ENCODE measurements at places on chromosomes 5 and 9.

DNA sequence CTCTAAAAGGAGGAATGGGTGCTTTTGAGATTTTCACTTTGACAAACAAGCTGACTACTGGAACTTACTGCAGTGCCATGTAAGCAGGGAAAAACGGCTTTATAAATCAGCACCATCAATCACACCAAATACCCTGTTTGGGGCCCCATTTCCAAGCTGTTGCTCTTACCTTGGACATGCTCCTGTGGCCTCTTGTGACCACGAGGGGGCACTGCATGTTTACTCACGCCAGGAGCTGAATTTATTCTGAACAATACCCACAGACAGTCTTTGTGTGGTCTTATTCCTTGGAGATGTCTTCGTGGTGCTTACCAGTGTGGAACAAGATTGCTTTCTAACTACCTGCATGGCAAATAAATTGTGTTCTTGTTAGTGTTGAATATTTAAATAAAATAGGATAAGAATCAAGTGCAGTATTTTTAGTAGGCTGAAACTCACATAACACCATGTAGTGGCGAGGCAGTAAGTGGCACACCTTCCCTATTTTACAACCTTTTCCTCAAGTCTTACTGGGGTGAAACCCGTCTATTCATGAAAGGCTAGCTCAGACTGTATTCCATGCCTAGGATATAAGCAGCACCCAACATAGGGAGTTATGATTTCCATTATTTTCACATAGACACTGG is 155.5 kb upstream of the NMUR2 start:
- DNase-seq, result peak; percentile 44

GRCh38 chr9:123536455-123536868 is 180.5 kb downstream of the CRB2 start:
- DNase-seq, result no peak

GRCh38 chr5:73253047-73253660 is 80.2 kb downstream of the TMEM174 start:
- DNase-seq, result no peak

GRCh38 chr5:57211039-57211438 is 37.2 kb downstream of the GPBP1 start:
- no peak for DNase-seq

DNA sequence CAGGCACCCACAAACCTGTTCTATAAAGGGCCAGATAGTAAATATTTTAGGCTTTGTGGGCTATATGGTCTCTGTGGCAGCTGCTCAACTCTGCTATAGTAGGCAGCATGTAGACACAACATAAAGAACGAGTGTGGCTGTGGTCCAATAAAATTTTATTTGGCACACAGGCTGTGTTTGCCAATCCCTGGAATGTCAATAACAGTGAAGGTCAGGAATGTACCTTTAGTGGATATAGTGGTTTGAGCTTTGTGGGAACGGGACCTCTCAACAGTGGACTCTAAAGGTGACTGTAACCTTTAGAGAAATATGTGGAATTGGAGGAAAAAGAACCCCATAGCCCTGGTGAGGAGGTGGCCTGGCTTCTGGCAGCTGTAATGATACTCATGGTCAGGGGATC is 145.2 kb downstream of the MAST4 start:
- DNase-seq, result no peak

Measured in T-cell (primary cell).